GM13976 (cell line): ENCODE measurements at places on chromosomes 5 and 9.

GRCh38 chr5:82551192-82551591, 273.0 kb upstream of the RPS23 start:
- DNase-seq, result no peak

DNA sequence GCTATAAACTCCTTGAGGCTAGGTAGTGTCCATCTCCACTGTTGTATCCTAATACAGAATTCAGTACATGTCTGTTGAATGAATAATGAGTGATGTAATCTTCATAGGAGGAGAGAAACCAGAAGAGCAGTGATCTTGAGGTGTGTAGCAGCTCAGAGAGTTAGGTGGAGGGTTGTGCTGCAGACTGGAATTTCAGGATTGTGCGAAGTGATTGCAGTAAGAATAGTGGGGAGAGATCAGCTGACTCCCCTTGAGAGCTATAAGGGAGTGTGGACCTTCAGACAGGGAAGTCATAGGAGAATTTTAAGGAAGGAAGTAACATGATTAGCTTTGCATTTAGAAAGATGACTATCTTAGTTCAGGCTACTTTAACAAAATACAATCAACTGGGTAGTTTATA, 4.4 kb downstream of the SNX24 start:
- DNase-seq, result no peak

DNA sequence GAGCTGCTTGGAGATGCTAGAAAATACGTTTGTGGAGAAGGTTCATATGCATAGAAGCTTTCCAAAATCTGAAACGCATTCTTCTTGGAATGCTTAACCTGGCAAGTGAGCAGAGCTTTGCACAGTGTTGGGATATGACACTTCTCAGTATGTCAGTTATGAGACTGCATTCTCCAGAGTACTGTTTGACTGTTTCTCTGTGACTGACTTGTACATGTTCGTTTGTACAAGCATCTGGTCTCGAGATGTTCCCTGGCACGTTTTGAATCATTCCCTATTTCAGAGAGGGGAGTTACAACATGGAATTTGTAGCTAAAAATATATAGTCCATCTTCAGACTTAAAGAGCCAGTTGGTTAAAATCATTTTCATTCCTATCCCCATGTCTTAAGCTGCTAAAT, 272.4 kb downstream of the ARRDC3 start:
- DNase-seq, result no peak

DNA sequence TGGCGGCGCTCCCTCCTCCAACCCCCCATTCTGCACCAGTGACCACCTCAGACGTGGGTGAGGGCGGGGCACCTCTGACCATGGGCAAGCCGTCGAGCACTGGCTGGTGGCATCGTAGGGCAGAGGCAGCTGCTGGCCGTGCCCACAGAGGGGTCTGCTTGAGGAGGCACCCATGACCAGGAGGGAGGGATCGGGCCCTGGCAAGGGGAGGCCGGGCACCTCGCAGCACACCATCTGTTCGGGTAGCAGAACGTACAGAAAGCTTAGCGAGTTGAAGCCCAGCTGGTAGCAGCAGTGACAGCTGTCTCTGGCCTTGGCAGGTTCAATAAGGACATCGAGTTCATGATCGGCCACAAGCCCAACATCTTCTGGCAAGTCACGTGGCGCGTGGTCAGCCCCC, 4.3 kb upstream of the SLC6A18 start:
- DNase-seq, result no peak

- no peak for DNase-seq
Measured at GRCh38 chr5:140488914-140489313, 58.5 kb upstream of the EIF4EBP3 start.

DNA sequence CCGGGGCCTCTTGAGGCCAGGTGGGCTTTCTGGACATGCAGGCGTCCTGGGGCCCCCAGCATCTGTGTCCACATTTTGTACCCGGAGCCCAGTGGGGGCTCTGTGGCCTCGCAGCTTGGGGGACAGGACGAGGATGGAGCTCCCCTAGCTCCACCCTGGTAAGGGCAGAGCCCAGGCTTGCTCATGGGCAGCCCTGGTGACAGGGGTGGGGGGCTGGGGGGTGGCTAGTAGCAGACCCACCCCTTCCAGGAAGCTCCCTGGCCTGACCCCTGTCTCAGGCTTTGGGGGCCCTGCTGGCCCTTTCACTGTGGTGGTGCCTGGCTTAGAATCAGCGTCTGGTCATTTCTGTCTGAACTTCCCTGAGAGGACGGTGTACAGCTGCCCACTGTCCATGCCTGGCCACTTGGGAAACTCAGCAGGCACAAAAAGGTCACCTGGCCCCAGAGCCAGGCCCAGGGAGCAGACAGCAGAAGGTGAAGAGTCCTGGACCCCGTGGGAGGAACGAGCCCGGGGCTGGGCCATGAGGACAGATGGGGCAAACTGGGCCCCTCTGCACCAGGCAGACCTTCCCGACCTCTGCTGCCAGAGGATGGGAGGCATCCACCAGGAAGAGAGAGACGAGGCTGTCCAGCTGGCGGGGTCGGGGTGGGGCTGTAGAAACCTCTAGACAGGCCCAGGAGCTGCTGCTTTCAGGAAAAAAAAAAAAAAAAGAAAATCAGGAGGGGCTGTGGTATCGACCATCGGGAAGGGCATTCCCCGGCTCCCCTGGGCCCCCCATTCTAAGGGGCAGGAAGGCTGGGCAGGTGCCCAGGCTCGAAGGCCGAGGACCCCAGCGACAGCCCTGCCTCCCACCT, 52.8 kb downstream of the EXD3 start:
- DNase-seq, result no peak

DNA sequence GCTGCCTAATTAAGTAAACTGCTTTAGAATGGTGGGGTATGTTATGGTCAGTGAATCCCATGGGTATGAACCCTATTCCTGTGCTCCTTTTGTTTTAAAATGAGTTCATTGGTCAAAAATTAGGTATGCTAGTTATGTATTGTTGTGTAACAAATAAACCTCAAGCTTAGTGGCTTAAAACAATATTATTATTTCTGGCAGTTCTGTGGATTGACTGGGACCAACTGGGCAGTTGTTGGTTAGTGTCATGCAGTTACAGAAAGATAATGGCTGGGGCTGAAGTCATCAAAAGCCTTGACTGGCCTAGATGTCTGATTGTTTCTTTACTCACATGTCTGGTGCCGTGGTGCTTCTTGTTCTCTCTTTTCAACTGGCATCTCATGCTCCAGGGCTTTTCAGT, 8.9 kb upstream of the PTAR1 start:
- DNase-seq, result no peak

DNA sequence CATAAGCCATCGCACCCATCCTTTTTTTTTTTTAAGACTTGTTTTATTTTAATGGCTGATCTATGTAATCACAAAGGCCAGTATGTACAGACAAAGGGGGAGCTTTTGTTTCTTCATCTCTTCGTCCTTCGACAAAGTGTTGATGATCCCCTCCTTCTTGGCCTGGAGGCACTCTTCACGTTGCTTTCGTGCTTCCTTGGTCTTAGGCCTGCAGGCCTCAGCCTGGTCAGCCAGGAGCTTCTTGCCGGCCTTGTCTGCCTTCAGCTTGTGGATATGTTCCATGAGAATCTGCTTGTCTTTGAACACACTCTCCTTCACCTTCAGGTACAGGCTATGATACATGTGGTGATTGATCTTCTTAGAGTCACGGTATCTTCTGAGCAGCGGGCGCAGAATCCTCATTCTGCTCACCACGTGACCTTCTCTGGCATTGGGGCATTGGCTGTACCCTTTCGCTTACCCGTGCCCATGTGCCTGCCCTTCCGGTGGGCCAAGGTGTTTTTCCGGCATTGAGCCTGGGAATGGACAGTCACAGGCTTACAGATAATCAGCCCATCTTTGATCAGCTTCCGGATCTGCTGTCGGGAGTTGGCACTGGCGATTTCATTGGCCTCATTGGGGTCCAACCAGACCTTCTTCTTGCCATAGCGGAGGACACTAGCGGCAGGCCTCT, 36.0 kb downstream of the TLX3 start:
- no peak for DNase-seq

DNA sequence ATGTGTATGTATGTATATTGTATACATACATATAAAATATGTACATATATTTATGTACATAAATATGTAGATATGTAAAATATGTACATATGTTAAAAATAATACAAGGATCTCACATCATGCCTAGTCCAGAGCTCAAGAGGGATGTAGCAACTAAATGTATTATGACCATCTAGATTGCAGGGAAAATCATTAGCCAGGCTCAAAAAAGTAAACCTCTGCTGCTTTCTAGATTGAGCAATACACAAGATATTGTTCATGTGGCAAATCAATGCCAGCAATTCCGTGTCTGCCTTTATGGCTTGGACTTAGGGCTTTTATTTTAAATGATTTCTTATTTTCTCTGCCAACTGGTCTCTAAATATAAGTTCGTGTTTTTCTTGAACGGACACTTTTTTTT, 65.2 kb downstream of the RAI14 start:
- DNase-seq, result no peak

DNA sequence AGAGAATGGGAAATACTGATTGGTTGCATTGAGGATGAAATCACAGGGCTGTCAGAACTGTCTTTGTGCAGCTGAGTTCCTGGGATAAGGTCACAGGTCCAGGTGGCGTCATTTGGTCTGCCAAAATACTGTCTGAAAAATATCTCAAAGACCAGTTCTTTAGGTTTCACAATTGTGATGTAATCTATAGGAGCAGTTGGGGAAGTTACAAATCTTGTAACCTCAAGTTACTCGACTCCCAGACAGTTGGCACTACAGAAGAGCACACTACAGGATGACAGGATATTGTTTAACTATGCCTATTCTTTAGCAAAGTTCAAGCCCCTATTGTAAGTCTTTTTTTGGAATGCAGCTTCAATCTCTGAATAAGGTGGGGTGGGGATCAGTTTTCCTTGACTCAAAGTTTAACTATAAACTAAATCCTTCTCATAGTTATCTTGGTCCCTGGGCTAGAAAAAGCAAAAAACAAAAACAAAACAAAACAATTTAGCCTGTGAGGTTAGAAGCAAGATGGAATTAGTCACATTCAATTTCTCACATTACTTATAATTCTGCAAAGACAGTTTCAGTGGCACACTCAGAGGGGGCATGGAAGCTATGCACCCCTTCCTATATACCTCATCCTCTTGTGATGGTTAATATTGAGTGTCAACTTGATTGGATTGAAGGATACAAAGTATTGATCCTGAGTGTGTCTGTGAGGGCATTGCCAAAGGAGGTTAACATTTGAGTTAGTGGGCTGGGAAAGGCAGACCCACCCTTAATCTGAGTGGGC, 276.0 kb downstream of the AUH start:
- DNase-seq, result no peak

DNA sequence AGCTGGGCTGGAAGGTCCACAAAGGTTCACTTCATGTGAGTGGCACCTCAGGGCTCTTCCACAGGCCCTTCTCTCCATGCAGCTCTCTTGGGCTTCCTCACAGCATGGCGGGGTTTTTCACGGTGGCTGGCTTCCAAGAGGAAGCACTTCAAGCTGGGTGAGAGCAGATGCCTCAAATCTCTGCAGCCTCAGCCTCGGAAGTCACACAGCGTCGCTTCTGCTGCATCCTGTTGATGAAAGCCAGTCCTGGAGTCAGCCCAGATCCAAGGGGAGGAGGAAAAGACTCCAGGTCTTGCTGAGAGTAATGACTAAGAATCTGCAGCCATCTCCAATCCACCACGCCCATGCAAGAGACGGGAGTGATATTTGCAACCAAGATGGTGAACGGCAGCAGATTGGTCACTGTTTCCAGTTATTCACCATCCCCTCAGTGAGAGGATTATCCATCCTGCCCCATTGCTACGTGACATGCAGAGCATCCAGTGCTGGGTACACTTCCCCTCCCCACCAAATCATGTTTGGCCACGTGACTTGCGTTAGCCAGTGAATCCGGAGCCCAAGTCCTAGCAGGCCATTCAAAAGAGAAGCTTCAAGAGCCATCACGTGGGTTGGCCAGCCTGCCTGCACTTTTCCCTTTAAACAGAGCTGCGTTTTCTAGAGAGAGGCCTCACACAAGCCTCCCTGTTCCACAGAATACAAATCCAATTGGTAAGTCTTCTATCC, 173.9 kb downstream of the C9orf50 start:
- DNase-seq, result no peak

GRCh38 chr5:118176146-118176545, 812.2 kb downstream of the DTWD2 start:
- no peak for DNase-seq

GRCh38 chr5:52839285-52839684, 51.6 kb downstream of the ITGA1 start:
- DNase-seq, result no peak

GRCh38 chr9:38048316-38048969, 20.6 kb downstream of the SHB start:
- no peak for DNase-seq

DNA sequence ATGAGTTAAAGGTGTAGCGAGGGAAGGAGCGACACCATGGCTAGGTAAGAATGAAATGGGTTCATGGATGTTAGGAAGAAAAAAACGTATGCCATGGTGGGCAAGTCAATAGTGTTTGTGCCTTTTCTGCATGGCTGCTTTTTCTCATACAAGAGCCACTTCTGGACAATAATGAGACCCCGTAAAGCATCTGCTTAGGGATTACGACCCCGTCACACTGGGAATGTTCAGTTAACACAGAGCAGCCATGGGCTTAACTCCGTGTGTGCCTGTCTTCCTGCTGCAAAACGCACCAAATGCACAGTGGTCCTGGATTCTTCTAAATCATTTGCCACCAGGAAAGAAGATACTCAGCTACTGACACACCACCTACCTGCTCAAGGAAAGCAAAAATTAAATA, 81.8 kb downstream of the NFIB start:
- no peak for DNase-seq

GRCh38 chr5:120512791-120513650, 48.9 kb downstream of the PRR16 start:
- no peak for DNase-seq

- no peak for DNase-seq
Measured at GRCh38 chr9:69811351-69811868, 9.2 kb upstream of the CFAP95 start.
